T-helper 17 cell (primary cell): ENCODE measurements at places on chromosomes 11 and 22. TPM values are rescaled to one million over a fixed set of nuclear protein-coding genes. Genes with fewer than 3 reads are reported as not detected.
A peak's percentile ranks its signal among the peaks of the same experiment; 100 is the strongest.

GRCh38 chr22:46519377-46519776, 18.0 kb downstream of the CELSR1 start:
- H3K4me1 ChIP-seq, result peaks cover 3% of the 10 kb centered on the region
- DNase-seq, result no peak
- no peaks in the 10 kb centered on the region for H3K36me3 ChIP-seq
- no peak overlapping the region for H3K4me3 ChIP-seq
- no peak overlapping the region for H3K27ac ChIP-seq

GRCh38 chr11:134978388-134979088, 566.5 kb upstream of the B3GAT1 start:
- peaks cover 2% of the 10 kb centered on the region for H3K4me1 ChIP-seq
- H3K27me3 ChIP-seq, result peaks cover 21% of the 10 kb centered on the region
- no peak overlapping the region for H3K27ac ChIP-seq
- DNase-seq, result no peak
- H3K4me3 ChIP-seq, result no peak overlapping the region

DNA sequence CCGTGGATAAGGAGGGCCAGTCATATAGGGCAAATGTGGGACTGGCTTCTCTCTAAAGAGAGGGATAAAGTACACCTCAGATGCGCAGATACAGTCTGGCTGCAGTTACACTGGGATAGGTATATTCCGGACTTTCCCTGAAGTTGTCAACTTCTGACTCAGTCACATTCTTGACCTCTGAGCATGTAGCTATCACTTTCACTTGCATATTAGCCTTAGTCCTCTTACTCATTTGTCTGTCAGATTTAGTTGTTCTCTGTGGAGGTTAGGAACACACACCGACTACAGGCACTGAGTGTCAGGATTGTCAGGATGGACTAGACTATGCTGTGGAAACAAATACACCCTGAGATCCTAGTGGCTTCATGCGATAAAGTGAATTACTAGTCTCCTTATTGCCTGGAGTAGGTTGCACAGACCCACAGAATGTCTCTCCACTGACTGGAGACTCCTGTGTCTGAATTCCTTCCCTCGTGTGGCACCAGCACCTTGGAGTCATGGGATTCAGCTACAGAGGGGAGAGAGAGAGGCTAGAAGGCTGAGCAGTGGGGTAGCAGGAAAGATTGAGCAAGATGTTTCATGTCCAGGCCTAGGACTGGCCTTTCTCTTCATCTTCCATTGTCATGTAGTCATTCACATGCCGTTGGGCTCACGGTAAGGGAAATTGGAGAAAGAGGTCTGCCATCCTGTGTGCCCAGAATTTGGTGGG, 654.3 kb downstream of the NTM start:
- H3K27ac ChIP-seq, result no peak overlapping the region
- H3K4me3 ChIP-seq, result no peak overlapping the region
- H3K27me3 ChIP-seq, result no peaks in the 10 kb centered on the region

DNA sequence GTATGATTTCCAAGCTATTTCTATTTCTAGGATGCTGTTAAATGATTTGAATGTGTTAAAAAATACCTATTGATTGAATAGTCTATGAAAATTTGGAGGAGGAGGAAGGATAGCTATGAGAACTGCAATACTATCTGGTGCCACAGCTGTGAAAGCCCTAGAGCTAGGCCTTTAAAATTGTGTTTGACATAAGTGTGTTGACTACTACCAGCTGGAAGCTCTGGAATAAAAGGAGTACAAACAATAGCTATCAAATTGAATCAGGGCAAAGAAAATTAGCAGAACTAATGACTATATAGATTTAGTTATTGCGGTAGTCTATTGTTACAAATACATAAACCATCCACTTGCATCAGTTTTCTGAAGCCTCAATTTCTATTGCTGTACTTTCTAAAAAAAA, 124.8 kb upstream of the CNTN5 start:
- DNase-seq, result no peak
- no peaks in the 10 kb centered on the region for H3K27me3 ChIP-seq
- H3K4me3 ChIP-seq, result no peak overlapping the region
- no peaks in the 10 kb centered on the region for H3K4me1 ChIP-seq
- H3K36me3 ChIP-seq, result no peaks in the 10 kb centered on the region
- no peak overlapping the region for H3K27ac ChIP-seq

DNA sequence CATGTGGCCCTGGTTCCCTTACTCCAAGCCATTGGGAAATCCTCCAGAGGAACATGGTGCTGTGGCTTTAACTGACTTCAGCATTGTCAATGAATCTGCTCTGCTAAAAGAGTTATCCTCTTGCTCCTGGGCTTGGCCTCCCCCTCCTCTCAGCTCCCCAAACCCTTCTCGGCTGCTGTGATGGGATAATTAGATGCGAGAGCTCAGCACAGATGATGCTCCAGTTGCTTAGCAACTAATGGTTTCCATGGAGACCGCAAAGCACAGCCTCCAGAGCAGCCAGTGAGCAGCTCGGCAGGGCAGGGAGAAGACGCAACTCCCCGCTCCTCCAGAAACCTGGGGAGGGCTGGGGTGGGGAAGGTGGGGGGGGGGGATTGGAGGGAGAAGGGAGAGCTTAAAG, 2.8 kb upstream of the UPK2 start:
- H3K27ac ChIP-seq, result no peak overlapping the region
- H3K4me1 ChIP-seq, result peaks cover 10% of the 10 kb centered on the region
- DNase-seq, result no peak
- H3K4me3 ChIP-seq, result no peak overlapping the region
- H3K27me3 ChIP-seq, result peaks cover 11% of the 10 kb centered on the region
- peaks cover 2% of the 10 kb centered on the region for H3K36me3 ChIP-seq

DNA sequence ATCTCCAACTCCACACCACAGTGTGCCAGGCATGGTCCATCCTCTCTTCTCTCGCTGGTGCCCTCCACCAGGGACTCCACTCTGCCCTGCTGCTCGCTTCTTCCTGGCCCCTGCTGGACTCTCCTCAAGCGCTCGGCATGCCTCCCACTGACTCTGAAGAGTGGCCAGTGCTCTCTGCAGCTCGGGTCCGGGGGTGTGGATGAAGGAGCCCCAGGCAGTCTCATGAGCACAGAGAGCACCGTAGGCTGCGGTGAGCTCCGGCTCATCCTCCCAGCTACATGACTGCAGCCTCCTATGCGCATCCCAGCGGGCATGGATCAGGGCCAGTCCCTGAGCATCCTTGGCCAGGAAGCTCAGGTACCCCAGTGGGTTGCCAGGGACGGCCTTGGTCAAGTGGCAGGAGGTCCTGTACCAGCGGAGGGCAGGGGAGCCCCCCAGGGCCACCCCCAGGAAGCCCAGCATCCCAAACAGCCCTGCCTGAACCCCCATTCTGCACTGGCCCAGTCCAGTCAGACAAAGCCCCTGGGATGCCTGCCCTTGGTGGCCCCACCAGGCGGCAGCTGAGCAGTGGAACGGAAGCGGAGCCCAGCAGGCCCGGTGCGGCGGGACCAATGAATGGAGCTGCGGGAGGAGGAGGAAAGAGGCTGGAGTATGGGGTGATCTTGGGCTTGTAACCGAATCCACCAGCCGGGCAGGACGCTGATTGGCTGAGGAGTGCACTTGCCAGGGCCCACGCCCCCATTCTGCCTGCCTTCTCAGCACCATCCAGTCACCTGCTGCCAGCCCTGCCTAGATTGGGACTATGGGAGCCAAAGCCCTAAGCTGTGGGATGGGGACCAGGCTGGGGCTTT, at the start of gene PLA2G3:
Gene PLA2G3 (minus strand): TSS at position 643 of the 851 bp plus-strand sequence. CDS start 154 bp downstream, at position 489.
- H3K27ac ChIP-seq, result no peak within 1 kb of the TSS
- H3K27me3 ChIP-seq, result peaks cover 6% of the 10 kb centered on the region
- no peak within 1 kb of the TSS for H3K4me3 ChIP-seq
- no peak for DNase-seq
- no peaks in the 10 kb centered on the region for H3K36me3 ChIP-seq

- no peak overlapping the region for H3K27ac ChIP-seq
- peaks cover 4% of the 10 kb centered on the region for H3K27me3 ChIP-seq
- DNase-seq, result no peak
- H3K36me3 ChIP-seq, result no peaks in the 10 kb centered on the region
Observed at GRCh38 chr11:57432149-57432561, 5.2 kb upstream of the SLC43A3 start.

- H3K27ac ChIP-seq, result no peak overlapping the region
- H3K27me3 ChIP-seq, result peaks cover 8% of the 10 kb centered on the region
- peaks cover 8% of the 10 kb centered on the region for H3K4me1 ChIP-seq
- H3K4me3 ChIP-seq, result no peak overlapping the region
- peaks cover 4% of the 10 kb centered on the region for H3K36me3 ChIP-seq
Observed at GRCh38 chr11:86089659-86090058, 20.8 kb upstream of the PICALM start.

GRCh38 chr22:26708256-26709009, 51.0 kb downstream of the MIAT start:
- no peak for DNase-seq
- no peaks in the 10 kb centered on the region for H3K27me3 ChIP-seq
- peaks cover 28% of the 10 kb centered on the region for H3K4me1 ChIP-seq
- no peak overlapping the region for H3K4me3 ChIP-seq
- H3K36me3 ChIP-seq, result peaks cover 2% of the 10 kb centered on the region

DNA sequence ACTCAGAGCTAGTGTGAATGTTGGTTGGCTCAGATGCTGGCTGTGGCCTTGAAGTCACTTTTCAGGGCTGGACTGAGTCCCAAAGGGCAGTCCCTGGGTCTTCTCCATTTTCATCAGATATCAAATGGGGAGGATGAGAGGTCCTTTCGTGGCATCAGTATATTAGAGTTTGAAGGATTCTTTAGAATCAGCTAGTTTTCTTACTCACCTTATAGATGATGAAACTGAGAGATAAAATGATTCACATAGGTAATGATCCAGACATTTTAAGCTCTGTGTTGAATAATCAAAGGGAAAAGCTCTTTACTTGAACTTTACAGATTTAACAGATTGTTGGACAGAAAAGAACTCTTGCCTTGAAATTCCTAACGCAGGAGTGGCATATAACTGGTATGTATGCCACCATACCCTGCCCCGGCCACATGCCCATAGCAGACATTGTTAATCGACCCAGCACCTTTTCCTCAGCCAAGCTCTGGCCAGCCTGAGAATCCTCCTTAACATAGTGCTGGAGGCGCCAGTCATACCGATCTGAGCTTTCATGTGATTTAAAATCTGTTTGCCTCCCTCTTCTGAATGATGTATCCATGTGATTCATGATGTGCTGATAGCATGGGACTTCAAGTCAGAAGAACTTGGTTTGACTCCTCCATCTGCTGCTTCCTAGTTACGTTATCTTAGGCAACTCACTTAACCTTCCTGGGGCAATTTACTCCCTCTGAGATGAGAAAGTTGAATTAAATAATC, 60.0 kb downstream of the BARX2 start:
- H3K4me3 ChIP-seq, result no peak overlapping the region
- H3K27me3 ChIP-seq, result peaks cover 43% of the 10 kb centered on the region
- no peaks in the 10 kb centered on the region for H3K36me3 ChIP-seq
- no peak for DNase-seq

DNA sequence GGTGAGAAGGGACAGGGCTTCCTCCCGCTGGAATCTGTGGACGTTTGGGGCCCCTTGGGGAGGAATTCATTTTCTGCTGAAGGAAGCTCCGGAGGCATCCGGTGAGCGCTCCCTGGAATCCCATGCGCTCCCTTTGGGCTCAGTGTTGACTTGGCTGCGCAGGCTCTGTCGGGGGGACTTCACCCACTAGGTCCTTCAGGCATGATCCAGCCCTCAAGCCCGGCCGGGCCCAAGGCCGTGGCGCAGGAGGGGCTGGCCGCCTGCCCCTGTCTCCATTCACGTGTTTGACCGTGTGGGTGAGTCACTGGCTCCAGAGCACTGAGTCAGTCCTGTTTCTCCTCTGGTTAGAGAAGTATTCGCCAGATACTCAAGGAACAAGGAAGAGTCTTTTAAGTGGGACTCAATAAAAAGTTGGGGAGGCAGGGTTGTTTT, 1.4 kb downstream of the CTTN start:
- H3K27ac ChIP-seq, result no peak overlapping the region
- peak overlapping the region; percentile 91 for H3K4me3 ChIP-seq
- peaks cover 38% of the 10 kb centered on the region for H3K27me3 ChIP-seq
- no peak for DNase-seq
- peaks cover 3% of the 10 kb centered on the region for H3K36me3 ChIP-seq

- no peaks in the 10 kb centered on the region for H3K36me3 ChIP-seq
- H3K27ac ChIP-seq, result no peak overlapping the region
- no peaks in the 10 kb centered on the region for H3K27me3 ChIP-seq
Observed at GRCh38 chr11:66176650-66177049, 91.8 kb upstream of the RAB1B start.

DNA sequence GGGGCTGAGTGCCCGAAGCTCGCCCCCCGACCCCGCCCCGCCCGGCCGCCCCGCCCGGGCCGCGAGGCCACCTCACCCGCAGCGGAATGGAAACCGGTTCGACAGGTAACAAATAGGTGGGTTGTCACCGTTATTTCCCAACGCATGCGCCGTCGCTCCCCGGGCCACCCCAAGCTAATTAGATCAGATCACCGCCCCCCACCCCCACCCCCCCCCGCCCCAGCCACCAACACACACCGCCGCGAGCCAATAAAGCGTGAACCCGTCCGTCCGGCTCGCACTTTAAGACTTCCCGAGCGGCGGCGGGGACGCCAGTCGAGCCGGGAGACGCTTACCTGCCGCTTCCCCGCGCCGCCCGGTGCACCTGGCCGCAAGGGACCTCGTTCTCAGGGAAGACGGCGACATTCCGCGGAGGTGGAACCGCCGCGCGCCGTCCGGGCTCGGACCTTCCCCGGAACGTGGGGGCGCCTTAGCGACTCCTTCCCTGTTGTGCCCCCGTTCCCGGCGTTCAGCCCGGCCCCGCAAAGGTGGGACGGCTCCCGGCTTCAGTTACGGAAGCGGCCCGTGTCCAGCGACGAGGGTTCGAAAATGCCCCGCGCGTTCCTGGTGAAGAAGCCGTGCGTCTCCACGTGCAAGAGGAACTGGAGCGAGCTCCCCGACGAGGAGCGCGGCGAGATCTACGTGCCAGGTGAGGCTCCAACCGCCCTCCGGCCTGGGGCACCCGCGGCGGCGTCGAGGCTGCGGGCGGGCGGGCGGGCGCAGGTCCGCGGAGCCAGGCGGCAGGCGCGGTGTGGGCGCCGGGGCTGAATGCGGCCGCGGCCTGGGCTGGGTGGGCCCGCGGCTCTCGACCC, at the start of gene OVOL1:
Gene OVOL1 (plus strand): TSS at position 278 of the 851 bp plus-strand sequence. CDS start 311 bp downstream, at position 589.
- DNase-seq, result no peak
- H3K4me1 ChIP-seq, result peaks cover 27% of the 10 kb centered on the region
- H3K36me3 ChIP-seq, result no peaks in the 10 kb centered on the region
- H3K27me3 ChIP-seq, result peaks cover 25% of the 10 kb centered on the region
- H3K4me3 ChIP-seq, result peak within 1 kb of the TSS; percentile 85
- H3K27ac ChIP-seq, result no peak within 1 kb of the TSS

- no peak overlapping the region for H3K27ac ChIP-seq
- H3K36me3 ChIP-seq, result no peaks in the 10 kb centered on the region
- H3K27me3 ChIP-seq, result no peaks in the 10 kb centered on the region
- DNase-seq, result no peak
- no peak overlapping the region for H3K4me3 ChIP-seq
- H3K4me1 ChIP-seq, result no peaks in the 10 kb centered on the region
Observed at GRCh38 chr11:91835051-91835560, 389.5 kb upstream of the FAT3 start.

The GAS2L1 gene
- total RNA-seq, result 2.5 TPM

The C1QTNF5 gene
- total RNA-seq, result not detected

The CCDC15 gene
- 0.91 TPM for total RNA-seq

The RCOR2 gene
- not detected for total RNA-seq
